ENCODE measurements at places on chromosomes 4 and X.
A peak's percentile ranks its signal among the peaks of the same experiment; 100 is the strongest.

- no peak for DNase-seq
Measured at GRCh38 chr4:127445471-127445870, 187.3 kb upstream of the INTU start.

GRCh38 chr4:55183926-55184599 is 58.7 kb upstream of the KDR start:
- no peak for DNase-seq

- peak; percentile 89 for DNase-seq
Measured at GRCh38 chrX:154534526-154535322, 11.9 kb downstream of the G6PD start.

GRCh38 chrX:123167621-123168020 is 16.5 kb upstream of the GRIA3 start:
- no peak for DNase-seq

DNA sequence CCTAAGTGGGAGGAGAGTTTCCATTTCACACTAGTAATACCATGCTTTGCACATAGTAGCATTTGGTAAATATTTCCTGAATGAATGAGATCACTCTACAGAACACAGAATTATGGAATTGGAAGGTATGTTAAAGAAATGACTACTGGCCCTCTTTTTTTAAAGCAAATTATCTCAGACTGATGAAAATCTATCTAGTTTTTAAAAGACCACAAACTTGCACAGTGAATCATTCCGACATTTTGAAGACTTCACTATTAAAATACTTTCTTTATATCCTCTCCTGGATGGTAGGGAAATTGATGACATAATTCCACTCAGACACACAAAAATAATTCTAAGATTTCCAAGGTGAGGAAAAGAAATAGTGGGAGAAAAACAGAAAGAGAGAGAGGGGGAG is 68.4 kb upstream of the ETNPPL start:
- no peak for DNase-seq

DNA sequence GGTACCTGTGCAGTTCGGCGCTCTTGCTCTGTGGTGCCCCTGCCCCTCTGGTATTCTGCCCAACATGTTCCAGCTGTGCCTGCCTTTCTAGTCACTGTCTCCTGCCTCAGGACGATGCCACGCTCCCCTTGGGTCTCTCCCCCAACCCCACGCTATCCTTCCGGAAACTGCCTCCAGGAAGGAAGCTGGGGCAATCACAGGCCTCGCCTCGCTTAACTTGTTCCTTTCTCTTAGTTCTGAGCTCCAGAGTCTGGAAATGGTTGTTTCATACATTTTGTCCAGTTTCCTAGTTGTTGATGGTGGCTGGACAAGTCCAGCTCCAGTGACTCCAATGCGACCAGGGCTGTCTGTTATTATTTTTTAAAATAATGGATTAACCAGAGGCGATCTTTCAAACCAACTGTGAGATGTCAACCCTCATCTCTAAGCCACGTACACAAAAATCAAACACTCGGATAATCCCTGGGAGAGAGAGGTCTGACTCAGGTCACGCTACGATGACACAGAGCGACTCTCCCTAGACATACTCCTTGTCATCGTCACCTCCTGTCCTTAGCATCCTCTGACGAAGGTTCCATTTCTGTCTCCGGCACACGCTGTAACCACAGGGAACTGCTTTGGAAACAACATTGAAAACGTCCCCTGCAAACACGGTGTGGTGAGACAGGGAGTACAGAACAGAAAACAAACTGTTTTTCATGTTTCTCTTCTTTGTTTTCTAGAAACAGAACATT is 62.5 kb downstream of the ABLIM2 start:
- no peak for DNase-seq

DNA sequence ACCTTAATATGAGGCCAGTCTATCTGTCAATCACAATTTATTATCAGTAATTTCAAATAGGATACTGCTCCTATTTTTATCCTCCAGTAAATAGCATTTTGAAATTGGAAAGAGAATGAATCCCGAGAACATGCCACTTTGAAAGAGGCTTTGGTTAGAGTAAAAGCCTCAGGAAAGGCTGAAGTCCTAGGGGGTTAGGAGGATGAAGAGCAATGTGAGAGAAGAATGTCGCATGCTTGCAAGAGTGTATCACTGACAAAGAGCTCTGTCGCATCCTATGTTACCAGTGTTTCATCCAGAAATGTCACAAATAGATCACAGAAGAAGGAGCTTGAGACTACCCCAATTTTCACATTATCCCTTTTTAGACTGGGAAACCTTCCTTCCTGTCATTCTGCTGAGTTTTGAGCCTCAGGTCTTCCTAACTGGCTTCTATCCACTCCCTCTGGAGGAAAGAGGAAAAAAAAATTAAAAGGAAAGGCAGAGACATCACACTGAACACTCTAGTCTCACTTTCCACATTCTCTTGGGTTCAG is 39.8 kb downstream of the GPM6A start:
- DNase-seq: no peak

- no peak for DNase-seq
Measured at GRCh38 chr4:121236353-121237068, 72.4 kb upstream of the TNIP3 start.

DNA sequence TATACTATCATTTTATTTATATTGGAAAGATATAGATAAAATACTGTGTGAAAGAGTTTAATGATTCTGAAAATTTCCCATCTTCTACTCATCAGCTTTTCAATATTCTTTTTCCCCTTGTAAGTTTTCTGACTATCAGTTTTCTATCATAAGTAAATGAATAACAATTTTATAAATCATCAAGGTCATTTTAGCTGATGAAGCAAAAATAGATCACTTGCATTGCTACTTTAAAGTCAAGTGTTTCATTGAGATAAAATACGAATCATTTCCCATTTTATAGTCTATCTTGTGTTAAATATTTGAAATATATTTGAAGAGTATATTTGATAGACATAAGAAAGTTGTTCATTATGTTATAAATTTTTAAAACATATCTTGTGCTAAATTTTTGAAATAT is 811.0 kb upstream of the GALNTL6 start:
- DNase-seq: no peak

All from nephron progenitor cell (in vitro differentiated cells).